Gastroesophageal sphincter (tissue), 4 donors: ENCODE measurements at places on chromosomes 6 and 20. TPM values are rescaled to one million over a fixed set of nuclear protein-coding genes. Genes with fewer than 3 reads are reported as not detected.

- ATAC-seq, result no peak
These were observed 175.1 kb downstream of the THBS2 start for GRCh38 chr6:169078399-169079145.

DNA sequence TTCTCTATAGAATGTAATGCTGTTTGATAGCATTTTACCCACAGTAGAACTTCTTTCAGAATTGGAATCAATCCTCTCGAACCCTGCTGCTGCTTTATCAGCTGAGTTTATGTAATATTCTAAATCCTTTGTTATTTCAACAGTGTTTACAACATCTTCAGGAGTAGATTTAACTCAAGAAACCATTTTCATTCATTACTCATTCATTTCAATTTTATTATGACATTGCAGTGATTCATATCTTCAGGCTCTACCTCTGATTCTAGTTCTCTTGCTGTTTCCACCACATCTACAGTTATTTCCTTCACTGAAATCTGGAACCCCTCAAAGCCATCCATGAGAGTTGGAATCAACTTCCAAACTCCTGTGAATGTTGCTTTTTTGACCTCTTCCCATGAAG lies 93.7 kb downstream of the ZFAND3 start:
- ATAC-seq, result no peak

GRCh38 chr6:169097381-169097959 lies 156.2 kb downstream of the THBS2 start:
- ATAC-seq, result no peak

GRCh38 chr6:13767121-13767808 lies 47.1 kb downstream of the MCUR1 start:
- ATAC-seq, result peak; percentile 76

GRCh38 chr6:83696674-83697073 lies 12.2 kb downstream of the SNAP91 start:
- ATAC-seq, result no peak

DNA sequence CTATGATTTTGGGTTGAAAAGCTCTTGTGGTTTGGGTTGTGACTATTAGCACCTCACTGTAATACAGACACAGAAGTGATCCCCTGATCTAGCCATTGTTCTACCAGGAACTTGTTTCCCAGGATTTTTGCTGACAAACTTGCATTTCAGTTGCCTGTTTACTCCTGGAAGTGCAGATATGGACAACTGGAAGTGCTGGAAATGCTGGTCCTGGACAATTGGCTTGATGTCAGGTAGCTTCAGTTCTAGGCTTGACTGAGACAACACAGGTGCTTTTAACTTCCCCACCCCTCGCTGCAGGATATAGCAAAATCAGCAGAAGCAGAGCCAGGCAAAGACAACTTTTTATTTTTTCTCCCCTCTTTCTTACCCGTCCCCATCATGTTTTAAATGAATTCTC lies 27.1 kb upstream of the FBXO30 start:
- no peak for ATAC-seq

- peak; percentile 4 for ATAC-seq
These were observed 249.7 kb downstream of the TTLL2 start for GRCh38 chr6:167574431-167575151.

DNA sequence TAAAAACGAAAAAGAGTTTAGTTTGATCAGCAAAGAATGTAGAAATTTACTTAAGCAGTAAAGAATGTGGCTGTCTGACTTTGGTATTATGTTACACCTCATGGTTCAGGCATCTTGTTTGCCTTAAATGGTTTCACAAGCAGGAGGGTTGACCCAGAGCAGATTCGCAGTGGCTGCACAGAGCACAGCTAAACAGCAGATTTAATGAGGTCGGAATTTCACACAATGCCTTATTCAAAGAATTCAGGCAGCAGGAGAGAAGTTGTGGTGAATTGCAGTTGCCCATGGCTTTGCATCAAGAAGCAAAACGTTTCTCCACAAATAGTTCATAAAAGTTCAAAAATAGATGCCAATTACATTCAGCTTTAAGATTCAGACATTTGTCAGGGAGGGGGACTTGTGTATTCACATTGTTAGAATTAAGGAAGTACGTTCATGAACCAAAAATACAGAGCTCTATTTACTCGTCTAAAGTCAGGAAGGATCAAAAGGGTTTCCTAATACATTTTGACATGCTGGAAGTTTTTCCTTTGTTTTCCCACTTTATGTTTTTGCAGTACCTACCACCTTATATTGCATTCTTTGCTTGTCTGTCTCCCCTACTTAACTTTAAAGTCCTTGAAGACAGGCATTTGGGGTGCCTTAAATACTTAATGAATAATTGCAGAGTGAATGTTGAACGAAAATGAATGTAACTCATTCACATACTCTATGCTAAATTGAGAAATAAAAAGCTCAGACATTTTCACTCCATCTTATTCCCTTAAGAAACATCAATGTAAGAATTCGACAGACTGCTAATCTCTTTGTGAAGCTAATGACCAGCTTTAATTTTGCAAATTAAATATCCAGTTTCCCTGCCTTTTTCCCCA lies 1163.6 kb upstream of the CITED2 start:
- ATAC-seq, result peak; percentile 87

GRCh38 chr6:154301086-154301625 lies 55.4 kb downstream of the IPCEF1 start:
- no peak for ATAC-seq

DNA sequence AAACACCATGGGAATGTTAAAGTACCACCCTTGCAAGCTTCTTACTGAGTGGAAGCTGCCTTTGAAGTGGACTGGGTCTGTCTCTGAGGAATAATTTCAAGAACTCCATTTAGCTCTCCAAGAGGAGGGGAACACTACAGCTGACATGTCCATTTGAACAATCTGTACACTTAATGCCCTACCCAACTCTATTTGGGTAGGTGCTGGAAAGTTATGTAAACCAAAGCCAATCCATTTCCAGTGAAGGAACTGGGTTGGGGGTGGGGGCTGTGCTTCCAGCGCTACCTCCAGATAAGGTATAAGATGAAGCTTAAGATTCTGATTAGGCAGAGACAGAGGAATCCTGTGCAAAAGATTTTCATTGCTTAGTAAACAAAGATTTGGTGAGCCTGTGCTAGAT lies 122.0 kb downstream of the TCP11 start:
- no peak for ATAC-seq

GRCh38 chr6:44074813-44075646 lies 52.2 kb downstream of the MRPL14 start:
- ATAC-seq, result no peak

ETV7 gene
- 1.5 TPM for total RNA-seq

FAM120B gene
- 24.6 TPM for total RNA-seq

GRIK2 gene
- 1.2 TPM for total RNA-seq

STMND1 gene
- total RNA-seq, result not detected

RAET1L gene
- not detected for total RNA-seq

GSTA3 gene
- not detected for total RNA-seq

ZNF831 gene
- total RNA-seq, result 1.2 TPM

PDE10A gene
- 3.4 TPM for total RNA-seq

PDYN gene
- not detected for total RNA-seq

KCNK17 gene
- 0.27 TPM for total RNA-seq
